ENCODE measurements at places on chromosomes 2 and 18.

GRCh38 chr2:236940916-236941520 is 144.7 kb upstream of the COPS8 start:
- DNase-seq = no peak

DNA sequence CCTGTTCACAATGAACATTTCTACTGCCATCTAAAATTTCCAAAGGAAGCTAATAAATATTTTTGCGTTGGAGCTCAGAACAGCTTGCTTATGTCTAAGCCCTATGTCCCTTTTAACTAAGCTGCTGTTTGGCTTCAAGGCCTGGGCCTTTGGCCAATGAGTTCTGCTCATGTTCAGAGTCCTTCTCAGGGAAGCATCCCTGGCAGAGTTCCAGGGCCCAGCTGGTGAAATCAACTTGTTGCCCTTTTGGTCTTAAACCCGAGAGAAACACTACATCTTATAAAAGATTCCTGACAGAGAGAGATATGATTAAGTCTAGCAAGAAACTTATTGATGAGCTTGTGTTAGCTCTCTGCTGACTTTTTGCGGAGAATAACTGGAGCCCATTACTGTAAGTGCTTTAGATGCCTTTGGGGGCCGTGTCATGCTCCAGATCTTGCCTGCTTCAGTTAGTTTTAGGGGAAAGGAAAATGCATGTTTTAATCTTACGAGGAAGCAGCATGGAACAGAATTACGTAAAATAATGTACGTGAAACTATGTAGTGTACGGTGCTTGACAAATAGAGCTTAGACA is 102.5 kb upstream of the NOSTRIN start:
- no peak for DNase-seq

DNA sequence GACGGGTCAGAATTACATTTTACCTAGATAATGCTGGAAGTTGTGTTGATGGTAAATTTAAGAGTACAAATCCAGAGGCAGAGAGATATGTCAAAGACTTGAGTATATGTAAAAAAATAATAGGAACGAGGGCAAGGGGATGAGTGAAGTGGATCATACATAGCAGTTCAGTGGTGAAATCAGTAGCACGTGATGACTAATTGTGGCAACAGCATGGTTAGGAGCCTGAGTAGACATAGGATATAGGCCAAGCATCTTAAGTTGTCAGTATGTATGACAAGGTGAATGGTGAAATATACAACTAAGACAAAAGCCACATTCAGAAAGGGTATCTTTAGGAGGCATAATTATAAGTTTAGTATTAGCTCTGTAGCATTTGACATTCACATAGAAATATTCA is 826.5 kb upstream of the PIK3C3 start:
- no peak for DNase-seq

DNA sequence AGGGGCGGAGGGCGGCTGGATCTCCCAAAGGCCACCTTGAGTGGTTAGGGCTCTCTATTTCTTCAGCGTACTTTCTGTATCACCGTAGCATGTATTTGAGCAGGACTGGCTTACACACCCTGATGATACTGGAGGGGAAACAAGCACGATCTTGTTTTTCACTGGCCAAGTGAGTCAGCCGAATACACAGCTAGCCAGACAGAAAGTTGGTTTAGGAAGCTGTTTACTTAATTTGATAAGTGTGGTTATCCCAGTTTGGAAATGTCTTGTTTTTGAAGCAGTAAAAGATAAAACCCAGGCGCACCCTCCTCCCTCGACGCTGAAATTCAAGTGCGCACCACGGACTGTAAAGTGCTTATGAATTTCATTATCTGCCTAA is 582 bp downstream of the RIOK3 start:
- peak; percentile 37 for DNase-seq

DNA sequence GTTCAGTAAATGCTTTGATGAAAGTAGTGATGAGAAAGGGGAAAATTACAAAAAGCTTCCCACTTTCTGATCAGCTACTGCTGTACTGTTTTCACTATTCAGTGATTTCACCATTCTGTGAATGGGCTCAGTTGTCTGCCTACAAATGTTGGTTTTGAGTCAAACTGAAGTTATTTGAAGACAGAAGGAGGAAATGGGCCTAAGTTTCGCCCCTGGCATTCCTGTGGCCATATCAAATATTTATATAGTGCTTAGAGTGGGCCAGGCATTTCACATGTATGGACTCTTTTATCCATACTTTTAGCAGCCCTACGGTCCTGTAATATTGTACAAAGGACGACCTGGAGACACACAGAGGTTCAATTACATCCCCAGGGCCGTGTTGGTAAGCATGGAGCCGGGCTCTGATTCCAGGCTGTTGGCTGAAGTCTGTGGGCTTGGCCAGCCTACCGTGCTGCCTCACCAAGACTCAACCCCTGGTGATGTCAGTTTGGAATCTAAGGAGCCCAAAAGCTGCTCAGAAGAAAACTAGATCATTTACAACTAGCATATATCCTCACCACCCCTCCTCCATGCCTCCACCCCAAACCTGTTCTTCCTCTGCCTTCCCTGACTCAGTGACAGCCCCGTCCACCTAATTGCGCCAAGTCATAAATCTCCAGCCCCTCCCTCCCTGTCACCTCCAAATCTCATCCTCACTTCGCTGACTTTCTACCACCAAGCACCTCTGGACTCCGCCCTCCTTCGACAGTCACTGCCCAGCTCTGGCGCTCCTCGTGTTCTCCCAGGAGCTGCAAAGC is 10.1 kb upstream of the GRHL1 start:
- DNase-seq = no peak

DNA sequence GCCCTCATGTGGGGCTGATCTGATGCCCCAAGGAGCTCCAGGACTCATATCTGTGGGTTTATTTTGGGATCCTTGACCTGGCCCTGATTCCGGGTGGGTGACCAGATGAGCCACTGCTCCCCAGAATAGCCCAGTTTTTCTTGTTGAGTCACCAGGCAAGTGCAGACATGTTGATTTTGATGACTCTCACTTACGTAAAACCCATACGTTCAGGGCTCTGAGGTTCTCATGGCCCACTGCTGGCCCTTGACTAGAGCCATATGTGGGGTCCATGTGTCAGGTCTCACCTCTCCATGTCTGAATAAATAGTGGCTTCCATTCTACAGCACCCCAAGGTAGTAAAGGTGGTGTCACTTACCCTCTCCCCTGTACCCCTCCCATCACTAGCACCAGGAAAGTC is 41.9 kb downstream of the CDC42EP3 start:
- DNase-seq = no peak

DNA sequence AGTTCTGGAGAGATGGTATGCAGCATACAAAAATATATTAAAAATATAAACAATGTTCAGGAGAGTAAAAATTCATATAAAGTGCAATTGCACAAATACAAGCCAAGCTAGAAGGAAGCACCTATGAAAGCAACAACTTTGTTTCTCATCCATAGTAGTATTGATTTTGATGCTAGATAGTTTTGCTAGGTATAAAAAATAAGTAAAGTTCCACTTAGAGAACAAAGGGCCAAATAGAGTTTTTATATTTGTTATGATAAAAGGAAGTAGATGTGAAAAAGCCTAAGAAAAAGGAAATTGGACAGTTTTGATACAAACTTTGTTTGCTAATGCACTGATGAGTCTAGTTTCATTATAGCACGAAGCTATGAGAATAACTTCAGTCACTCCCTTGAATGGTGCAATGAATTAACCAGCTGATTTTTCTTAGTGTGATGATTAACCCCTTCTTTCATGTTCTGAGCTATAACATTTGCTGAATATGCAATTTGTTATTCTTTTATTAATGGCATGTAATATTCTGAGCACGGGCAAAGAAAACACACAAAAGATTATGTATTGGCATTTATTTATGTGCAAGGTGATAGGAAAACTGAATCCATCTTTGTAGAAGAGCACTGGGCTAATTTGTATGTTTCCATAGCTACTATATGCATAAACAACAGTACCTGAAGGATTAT is 24.7 kb downstream of the SLC5A7 start:
- DNase-seq = no peak

- DNase-seq = no peak
Observed at GRCh38 chr18:2986150-2986865, 26.6 kb downstream of the LPIN2 start.

DNA sequence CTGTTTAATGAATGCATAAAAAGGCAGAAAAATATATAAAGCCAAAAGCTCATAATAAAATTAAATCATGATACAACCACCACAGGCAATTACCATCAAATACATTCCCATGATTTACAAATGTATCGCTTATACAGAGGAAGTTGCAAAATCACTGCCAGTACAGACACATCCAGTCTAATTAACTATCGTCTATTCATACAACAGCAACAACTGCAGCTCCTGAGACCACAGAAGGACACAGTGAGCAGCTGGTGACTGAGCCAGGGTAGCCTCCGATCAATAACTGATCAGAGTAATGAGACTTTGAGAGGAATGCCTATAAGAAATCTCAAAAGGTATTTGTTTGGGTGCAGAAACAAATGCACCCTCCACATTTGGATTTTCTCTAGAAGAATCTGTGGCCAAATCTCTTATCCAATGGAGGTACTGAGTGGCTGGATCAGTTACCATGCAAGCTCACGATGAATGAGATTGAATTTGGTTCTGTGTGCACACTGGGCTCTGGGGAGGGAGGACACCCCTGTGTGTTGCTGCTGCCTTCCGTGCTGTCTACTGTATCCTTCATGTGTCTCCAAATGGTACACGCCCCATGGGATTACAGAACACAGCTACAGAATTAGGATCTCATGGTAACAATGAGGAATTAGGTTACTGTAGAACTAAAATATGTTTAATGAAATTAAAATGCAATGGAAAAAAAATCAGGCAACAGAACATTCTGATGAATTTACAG is 119.6 kb downstream of the MBP start:
- DNase-seq = no peak

GRCh38 chr2:160322320-160322719 is 122.2 kb upstream of the ITGB6 start:
- DNase-seq = no peak

DNA sequence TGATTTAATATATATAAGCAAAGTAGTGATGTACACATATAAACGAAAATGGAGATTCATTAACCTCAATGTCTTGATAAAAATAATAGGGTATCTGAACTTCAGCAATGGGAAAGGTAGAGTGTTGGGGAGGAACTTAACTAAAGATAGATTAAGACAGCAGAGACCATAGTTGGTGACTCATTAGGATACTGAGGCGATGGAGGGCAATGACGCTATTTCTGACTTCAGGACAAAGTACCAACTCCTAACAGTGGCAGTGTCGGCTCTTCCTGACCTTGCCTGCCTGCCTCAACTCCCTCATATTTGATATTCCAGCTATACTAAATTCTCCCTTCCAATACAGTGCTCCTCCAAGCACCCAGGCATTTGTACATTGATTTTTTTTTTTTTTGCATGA is 98.6 kb downstream of the CDH2 start:
- no peak for DNase-seq

GRCh38 chr18:54296062-54296461 is 26.7 kb downstream of the POLI start:
- DNase-seq = peak; percentile 43

- no peak for DNase-seq
Observed at GRCh38 chr18:31049189-31049588, 6.6 kb upstream of the DSC3 start.

DNA sequence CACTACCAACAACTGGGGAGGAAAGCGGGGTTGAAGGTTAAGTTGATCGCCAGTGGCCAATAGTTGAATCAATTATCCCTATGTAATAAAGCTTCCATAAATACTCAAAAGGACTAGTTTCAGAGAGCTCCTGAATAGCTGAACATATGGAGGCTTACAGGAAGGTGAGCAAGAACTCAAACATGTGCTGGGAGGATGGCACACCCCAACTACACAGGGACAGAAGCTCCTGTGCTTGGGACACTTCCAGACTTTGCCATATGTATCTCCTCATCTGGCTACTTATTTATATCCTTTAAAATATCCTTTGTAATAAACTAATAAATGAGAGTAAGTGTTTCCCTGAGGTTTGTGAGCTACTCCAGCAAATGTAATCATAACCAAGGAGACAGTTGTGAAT is 115.7 kb downstream of the HNMT start:
- DNase-seq = no peak

DNA sequence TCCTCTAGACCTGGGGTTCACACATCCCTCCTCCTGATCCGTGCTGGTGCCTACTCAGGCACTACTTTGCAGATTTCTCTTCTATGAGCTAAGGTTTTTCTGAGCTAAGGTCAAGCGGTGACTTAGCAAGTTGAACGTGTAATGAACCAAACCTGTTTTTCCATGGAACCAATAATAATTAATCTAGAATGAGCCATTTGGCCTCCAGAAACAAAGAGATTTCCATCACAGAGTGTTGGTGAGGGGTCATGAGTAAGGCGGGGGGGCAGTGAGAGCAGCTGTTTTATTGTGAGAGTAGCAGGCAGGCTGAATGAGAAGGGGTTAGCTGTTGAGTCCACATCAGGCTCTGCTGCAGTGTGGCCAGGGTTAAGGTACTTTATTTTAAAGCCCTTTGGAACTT is 112.0 kb upstream of the FOSL2 start:
- DNase-seq = no peak

DNA sequence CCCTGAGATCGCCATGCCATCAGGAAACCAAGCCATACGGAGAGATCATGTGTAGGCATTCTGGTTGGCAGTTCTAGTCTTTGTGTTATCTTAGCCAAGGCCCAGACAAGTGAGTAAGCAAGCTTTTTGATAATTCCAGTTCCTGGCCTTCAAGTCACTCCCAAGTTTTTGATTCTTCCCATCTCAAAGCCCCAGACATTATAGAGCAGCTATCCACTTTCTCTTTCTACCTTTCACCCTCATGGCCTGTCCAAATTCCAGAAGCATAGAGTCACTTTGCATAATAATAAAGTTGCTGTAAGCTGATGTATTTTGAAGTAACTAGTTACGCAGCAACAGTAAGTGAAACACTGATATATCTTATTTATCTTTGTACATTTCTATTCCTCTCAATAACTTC is 26.8 kb upstream of the IL1RL1 start:
- no peak for DNase-seq

- no peak for DNase-seq
Observed at GRCh38 chr2:200042102-200042735, 86.8 kb downstream of the MAIP1 start.

Measured in ACHN (cell line).